ENCODE measurements at places on chromosomes 2 and 18.

DNA sequence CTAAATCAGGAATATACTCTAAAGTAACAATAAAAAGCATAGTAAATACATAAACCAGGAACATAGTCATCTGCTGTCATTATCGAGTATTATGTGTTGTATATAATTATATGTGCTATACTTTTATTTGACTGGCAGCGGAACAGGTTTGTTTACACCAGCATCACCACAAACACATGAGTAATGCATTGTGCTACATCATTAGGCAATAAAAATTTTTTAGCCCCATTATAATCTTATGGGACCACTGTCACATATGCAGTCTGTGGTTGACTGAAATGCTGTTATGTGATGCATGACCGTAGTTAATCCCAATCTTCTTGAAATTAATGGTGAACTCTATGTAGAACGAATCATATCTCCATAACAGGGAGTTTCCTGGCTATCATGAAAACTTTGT, 136.7 kb upstream of the ZFP36L2 start:
- no peak for DNase-seq

DNA sequence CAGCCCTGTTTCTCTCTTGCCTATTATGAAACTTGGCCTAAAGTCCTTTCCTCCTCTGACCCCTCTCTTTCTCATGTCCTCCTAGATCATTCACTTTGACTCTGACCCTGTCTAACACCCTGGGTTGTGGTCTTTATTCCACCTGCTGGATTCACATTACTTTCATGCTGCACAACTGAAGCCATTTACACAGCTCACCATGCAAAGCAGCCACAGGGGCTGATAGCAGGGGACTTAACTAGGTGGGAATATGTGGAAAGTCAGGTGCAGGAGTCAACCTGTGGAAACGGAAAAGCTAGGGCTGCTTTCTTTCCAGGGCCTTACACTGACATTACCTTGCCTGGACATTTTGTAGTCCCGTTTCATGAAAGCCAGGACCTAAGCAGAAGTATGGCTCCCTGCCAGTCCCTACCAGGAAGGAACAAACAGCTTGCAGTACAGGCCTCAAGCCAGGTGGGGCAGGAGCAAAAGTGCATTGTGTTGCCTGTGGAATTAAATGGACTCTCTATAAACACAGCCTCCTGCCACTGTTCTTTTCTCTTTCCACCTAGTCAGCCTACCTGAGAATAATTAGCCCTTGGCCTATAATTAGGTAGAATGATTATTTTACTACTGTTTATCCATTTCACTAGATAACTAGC, 11.8 kb downstream of the MAPRE3 start:
- DNase-seq, result no peak

GRCh38 chr2:220961143-220961860, 610.8 kb downstream of the EPHA4 start:
- no peak for DNase-seq

DNA sequence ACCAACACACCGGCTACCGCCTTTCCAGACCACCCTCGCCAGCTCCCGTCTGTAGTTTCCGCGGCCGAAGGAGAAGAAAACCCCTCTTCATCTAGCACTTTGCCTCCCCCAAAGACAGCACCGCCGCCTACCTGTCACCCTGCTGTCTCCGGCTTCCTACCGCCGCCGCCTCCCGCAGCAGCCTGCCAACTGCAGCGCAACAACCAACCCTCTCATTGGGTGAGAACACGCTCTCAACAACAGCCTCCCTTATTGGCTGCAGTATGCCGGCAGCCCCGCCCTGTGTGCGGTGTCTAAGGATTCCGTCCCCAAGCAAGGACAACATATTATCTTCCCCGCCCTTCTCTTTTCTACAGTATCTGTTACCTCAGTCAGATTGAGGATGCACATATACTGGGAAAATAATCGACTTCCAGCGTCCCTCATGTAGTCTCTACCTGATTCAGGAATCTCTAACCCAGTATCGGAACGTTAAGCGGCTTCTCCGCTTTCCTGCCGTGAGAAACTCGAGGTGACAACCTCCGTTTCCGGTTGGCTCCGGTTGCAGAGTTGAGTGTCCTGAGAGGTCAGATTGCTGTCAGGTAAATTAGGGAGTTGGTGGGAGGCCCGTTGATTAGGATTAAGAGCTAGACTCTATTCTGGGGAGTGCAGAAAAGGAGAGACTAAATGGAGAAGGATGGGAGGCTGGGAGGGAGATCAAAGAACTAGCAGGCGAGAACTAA, at the start of the genes HYCC2 and NDUFB3:
Gene HYCC2 (minus strand): TSS at position 193 of the 722 bp plus-strand sequence. CDS start 47,662 bp downstream, outside the sequence.
Gene NDUFB3 (plus strand): TSS at position 523 of the 722 bp plus-strand sequence. CDS start 6,882 bp downstream, outside the sequence.
- peak; percentile 99 for DNase-seq

- no peak for DNase-seq
Measured at GRCh38 chr2:88201811-88202169, 31.6 kb downstream of the THNSL2 start.

GRCh38 chr2:74872389-74872836, 38.5 kb downstream of the HK2 start:
- no peak for DNase-seq

DNA sequence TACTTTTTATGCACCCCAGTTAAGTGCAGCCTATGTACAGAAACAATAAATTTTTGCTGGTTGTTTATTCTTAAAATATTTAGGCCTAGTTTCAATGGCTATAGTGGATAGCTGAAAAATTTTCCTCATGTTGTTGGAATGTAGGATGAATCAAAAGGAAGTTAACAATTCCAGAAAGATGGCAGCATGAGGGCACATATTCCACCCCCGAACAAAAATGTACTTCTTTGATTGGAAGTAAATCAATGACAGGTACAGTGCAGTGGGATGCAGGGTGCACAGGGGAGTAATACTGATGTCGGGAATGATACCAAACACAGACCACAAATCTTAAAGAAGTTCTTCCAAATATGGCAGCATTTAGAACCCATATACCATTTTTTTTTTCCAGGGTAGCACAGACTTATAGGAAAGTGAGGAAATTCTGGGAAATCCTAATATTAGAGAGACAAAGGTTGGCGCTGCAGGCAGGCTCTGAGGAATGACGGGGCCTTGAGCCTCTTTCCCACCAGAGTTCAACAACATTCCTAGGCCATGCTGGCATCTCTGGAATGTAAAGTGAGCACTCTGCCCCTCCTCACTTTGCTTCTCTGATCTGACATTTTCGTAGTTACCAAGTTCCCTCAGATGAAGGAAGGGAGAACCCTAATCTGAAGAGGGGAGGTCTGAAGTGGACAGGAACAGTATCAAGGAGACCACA, 36.6 kb upstream of the IKZF2 start:
- peak; percentile 75 for DNase-seq

GRCh38 chr2:212537726-212538304, 787 bp downstream of the ERBB4 start:
- DNase-seq, result peak; percentile 18

DNA sequence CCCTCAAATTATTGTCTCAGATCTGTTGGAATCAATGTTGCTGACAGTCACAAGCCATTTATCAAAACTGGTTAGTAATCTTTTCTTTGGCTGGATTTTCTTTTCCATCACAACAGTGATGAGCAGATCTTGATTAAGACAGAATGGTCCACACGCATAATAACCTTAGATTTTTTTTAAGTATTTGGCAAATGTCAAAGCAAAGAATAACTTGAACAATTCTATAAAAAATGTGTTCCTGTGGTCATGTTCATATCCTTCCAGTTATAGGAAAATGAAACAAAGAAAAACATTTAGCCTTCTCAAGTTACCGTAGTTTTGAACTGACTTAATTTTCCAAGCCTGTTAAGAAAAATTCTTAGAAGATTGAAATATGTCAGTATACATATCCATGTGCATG, 659.9 kb upstream of the ID2 start:
- DNase-seq, result no peak

DNA sequence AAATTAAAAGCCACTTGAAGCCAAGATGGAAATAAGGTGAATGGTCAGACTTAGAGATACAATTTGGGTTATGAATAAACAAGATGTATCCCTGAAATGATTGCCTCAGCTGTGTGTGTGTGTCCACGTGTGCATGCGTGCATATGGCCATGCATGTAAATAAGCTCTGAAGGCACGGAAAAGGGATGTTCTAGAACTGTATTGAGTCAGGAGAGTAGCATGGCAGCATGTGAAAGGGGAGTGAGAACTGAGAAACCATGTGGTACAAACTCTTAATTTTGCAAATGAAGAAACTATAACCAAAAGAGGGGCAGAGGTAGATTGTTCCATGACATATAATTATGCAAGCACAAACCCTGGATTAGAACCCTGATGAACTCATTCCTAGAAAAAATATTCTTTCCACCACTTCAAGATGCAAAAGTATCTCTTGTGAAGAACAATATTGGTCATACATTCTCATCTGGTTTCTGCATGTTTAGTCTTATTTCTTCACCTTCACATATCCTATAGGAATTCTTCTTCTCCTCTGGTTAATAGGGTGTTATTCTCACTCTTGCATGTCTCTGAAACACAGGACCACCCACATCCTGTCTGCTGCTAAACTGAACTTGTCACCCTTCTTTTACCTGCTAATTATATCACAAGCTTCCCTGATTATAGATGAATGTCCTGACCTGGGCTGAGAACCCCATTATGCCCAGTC, 455.8 kb downstream of the SETBP1 start:
- no peak for DNase-seq

Data from GM03348 (cell line).